Activated CD8-positive, alpha-beta T cell treated with anti-CD3 and anti-CD28 coated beads, Interleukin-2, amount 10 ng/mL, durations not matched to agents 7 days and 5 days (primary cell): ENCODE measurements at places on chromosomes 2 and 18.

- no peak for DNase-seq
Measured at GRCh38 chr18:12028040-12028628, 46.8 kb downstream of the IMPA2 start.

GRCh38 chr18:21257386-21257785 lies 15.4 kb downstream of the GREB1L start:
- no peak for DNase-seq

GRCh38 chr2:46239847-46240181 lies 57.4 kb upstream of the EPAS1 start:
- peak; percentile 68 for DNase-seq

DNA sequence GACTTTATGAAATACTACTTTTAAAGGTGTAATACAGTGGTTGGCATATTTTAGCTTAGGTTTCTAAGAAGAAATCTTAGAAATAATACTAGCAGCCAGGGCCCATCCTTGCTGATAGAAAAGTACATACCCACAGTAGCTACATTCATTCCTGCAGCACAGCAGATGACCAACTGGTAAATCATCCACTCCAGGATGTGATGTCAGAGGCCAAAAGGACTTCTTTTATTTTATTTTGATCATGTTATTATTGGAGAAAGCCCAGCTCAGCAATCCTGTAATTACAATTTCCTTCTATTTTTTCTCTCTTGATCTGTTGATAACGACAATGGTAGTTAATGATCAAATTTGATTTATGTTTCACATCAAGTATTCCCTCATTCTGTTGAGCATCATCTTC lies 18.0 kb upstream of the TTN start:
- no peak for DNase-seq

DNA sequence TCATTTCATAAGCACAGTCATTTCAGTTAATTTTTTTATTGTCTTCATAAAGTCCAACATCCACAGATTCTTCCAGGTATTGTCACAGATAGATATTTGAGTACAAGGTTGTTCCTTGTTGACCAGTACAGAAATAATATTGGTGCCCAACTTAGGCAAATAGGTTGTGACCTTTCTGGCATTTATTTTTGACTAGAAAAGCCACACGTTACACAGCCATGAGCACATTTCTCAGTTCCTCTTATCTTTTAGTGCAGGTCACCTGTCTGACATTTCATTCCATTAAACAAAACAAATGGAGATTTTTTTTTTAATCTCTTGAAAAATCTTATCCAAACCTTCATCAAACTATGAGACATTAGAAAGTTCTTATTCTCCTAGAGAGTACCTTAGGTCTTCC lies 428.8 kb downstream of the ZNF521 start:
- no peak for DNase-seq

- no peak for DNase-seq
Measured at GRCh38 chr2:126831234-126832005, 67.3 kb upstream of the TEX51 start.

- no peak for DNase-seq
Measured at GRCh38 chr2:59171019-59171418, 929.9 kb upstream of the FANCL start.

- no peak for DNase-seq
Measured at GRCh38 chr2:8282858-8283252, 399.0 kb upstream of the ID2 start.

- no peak for DNase-seq
Measured at GRCh38 chr2:49982871-49983270, 828.6 kb upstream of the FSHR start.

GRCh38 chr2:241199897-241200821 lies 11.7 kb downstream of the ANO7 start:
- no peak for DNase-seq

DNA sequence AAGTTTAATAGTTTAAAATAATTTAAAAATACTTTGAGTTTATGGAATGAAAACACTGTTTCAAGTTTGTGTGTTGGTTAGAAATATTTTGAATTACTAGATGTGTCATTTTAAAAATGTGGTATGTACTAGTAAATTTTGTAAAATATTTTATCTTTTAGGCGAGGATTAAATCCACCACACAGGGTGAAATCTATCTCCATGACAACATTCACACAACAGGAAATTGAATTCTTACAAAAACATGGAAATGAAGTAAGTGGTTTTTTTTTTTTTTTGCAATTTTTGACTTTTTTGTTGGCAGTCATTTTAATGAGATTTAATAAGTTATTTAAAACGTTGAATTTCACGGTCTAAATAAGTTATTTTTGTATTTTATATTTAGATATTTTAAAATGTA lies 19.4 kb downstream of the AGFG1 start:
- no peak for DNase-seq

GRCh38 chr2:140526575-140526974 lies 1604.2 kb downstream of the LRP1B start:
- DNase-seq = no peak

DNA sequence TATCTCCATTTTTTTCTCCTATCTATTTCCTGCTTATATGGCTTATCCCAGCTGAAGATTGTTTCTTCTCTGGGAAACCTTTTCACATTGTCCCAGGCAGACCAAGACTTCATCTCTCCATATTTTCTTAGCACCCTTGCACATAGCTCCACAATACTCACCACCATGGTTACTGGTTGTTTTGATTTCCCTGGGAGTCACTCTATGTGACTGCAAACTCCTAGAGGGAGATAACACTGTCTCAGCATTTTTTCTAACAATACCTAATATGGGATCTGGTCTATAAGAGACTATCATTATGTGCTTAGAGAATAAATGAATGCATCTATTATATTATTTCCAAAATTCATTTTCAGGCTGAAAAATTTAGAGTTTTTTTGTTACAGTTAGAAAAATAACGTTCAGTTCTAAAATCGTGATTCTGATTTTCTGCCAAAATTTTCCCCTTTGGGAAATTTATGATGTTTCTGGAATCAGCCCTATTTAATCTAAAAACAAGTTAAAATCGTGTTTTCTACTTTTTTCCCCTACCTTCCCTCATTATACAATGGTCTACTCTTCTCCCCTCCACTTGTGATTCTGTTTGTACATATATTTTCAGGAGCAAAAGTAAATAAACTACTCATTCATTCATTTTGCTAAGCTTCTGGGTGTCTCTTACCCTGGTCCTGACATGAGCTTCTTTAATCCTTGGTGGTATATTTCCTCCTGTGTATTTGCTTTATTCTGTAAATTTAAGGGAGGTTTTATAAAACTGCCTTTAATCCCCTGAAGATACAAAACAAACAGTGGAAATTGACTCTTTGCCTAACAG lies 95.4 kb downstream of the HNMT start:
- DNase-seq = no peak

- no peak for DNase-seq
Measured at GRCh38 chr2:137771064-137771463, 193.2 kb upstream of the HNMT start.

- DNase-seq = no peak
Measured at GRCh38 chr2:237907144-237907543, 47.7 kb downstream of the RAMP1 start.

GRCh38 chr2:222862909-222863544 lies 2.2 kb downstream of the ACSL3 start:
- DNase-seq = no peak

GRCh38 chr2:224041554-224041953 lies 2.5 kb upstream of the SERPINE2 start:
- DNase-seq = no peak

- no peak for DNase-seq
Measured at GRCh38 chr2:38610851-38611801, 8.4 kb upstream of the HNRNPLL start.

DNA sequence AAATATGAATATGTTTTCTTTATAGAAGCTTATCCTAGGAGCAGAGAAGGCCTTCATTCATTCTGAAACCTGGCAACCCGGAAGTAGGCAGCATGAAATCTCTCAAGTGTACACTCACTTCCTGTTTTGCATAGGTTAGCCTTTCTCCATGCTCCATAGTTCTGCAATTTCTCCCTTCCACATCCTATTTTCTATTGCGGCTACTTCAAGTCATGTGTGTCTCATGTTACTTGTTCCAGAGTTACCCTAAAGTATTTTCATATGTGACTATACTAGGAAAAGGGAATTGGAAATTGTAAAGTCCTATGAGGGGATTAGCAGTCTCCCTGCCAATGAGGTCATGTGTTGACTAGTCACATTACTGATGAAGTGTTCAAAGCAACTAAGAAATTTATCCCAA lies 320.6 kb downstream of the NCKAP5 start:
- no peak for DNase-seq

DNA sequence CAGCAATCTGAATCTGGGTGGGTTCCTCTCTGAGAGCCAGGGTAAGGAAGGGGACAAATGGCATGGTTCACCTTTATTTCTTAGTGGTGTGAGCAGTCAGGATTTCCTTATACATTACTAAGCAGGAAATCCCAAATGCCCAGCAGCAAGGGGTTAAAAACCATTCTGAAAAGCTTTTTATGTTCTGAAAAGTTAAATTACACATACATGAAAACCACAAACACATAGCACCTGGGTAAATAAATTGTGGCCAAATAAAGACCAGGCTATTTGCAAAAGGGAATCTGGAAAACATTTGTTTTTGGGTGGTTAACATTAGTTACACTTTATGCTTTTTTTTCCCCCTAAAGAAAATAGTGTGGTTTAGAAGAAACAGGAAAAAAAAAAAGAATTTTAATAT lies 156.1 kb downstream of the AGPS start:
- DNase-seq = no peak

DNA sequence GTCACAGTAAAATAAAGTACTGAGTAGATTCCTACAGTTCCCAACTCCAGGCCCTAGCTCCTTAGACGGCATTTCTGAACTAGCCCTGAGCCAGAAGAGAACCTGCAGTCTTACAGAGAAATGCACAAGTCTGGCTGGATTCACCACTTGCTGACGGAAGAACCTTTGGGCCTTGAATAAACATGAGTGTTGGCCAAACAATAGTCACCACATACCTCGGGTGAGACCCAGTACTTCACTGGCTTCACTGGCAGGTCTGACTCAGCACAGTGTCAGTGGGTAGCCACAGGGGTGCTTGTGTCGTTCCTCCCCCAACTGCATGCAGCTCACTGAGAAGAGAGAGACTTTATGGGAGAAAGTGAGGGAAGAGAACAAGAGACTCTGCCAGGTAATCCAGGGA lies 88.9 kb downstream of the TMEM185B start:
- DNase-seq = no peak

- no peak for DNase-seq
Measured at GRCh38 chr2:149004836-149005235, 33.7 kb upstream of the LYPD6B start.

DNA sequence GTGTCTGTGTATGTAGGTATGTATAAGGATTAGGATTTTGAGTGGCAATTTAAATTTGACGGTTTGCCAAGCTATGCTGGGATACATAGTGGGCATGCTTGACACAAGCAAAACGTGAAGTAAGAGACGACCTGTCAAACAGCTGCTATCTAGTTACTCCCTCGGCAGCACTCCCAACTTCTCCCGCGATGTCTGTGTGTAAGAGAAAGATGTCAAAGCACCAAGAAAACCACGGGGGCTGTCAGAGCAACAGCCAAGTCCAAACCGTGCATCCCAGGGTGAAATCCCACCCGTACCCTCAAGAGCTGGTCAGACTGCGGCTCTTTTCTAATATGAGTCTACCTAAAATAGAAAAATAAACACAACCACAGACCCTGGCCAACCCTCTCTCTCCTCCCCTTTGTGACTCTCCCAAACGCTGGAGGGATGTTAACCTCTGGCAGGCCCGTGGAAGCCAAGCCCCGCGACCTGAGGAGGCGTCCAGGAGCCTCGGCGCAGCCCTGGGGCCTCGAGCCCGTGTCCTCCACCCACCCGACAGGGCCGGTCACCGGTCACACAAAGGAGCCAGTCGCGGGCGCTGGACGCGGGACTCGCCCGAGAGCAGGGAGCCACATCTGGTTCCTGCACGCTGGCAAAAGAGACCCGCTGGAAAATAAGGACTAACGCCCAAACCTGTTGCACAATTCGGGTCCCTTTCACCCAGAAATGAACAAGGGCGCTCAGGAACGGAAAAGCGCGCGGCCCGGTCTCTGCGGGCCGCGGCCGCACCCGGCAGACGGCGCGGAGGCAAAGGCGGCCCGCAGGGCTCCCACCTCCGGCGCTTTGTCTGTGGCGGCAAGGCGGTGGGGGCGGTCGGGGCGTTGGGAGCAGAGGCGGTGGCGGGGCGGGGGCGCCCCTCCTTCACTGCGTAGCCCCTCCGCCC lies 925 bp downstream of the SESTD1 start:
- peak; percentile 34 for DNase-seq

DNA sequence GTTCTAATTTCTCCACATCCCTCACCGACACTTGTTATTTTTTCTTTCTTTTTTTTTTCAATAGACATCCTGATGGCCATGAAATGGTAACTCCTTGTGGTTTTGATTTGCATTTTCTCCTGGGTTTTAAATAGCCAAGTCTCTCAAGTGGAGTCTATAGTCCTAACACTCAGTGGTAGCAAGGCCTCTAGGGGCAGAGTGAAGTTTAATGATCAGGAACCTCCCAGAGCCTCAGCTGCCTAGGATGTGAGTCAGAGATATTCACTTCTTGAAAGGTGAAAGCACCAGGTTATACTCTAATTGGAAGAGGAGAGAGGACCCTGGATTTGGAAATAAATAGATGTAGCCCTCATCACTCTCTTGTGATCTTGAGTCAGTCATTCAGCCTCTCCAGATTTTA lies 62.7 kb upstream of the CAPN13 start:
- no peak for DNase-seq

GRCh38 chr2:204003276-204003990 lies 66.9 kb downstream of the ICOS start:
- no peak for DNase-seq

DNA sequence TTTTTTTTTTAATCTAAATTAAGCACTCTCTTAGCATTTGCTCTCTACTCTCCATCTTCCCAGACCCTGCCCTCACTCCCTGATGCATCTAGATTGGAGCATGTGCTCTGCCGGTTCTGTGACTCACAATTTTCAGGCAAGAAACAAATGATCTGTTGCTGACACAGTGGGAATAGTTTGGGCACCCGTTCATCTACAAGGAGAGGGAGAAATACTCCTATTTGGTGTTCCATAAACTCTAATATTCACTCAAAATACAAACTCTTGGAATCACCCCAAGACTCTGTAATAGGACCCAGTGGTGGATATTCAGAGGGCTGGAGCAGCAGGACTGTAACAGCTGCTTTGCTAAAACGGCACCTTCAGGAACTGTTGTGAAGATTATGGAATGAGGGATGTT lies 37.1 kb upstream of the LINC00305 start:
- DNase-seq = no peak

DNA sequence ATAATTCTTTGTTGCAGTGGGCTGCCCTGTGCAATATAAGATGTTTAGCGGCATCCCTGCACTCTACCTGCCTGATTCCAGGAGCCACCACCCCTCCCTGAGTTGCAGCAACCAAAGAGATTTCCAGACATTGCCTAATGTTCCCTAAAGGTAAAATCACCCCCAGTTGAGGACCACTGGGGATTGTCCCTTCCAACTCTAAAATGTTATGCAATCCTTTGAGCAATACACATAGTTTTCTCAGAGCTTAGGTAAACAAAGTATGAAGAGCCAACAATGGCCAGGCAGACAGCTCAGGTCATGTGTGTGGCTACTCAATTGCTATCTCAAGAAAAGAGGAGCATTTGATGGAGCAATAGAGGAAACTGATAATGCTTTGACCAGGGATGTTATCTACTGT lies 87.0 kb downstream of the XDH start:
- DNase-seq = no peak

- no peak for DNase-seq
Measured at GRCh38 chr2:96225016-96225533, 16.4 kb upstream of the STARD7 start.

- no peak for DNase-seq
Measured at GRCh38 chr18:5444847-5445246, 99.0 kb downstream of the EPB41L3 start.
